NCI-H2081 treated with DMSO at 0.1 percent for 48 hours (cell line): ENCODE measurements at places on chromosomes 6 and 20.

- DNase-seq, result no peak
Measured at GRCh38 chr20:47036091-47036870, 141.6 kb downstream of the EYA2 start.

DNA sequence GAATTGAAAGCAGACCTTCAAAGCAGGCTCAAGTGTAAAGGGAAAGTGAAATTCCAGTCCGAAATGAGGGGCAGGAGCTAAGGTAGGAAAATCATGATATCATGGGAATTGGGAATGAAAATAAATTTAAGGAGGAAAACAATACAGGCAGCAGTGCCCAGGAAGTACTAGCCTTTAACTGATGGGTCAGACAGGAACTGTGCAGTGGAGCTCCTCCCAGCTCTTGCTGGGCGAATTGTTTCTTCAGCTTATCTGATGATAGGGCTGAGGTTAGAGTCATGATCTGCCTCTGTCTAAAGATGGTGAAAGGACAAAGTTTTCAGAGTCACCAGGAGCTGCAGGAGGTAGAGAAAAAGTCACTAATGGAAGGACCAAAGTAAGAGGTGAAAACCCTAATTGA lies 457.9 kb upstream of the PTCHD4 start:
- no peak for DNase-seq

GRCh38 chr20:39829661-39830060 lies 859.4 kb downstream of the MAFB start:
- DNase-seq, result no peak

GRCh38 chr6:163620670-163621330 lies 206.3 kb downstream of the QKI start:
- no peak for DNase-seq

GRCh38 chr6:80366714-80367113 lies 260.2 kb downstream of the BCKDHB start:
- no peak for DNase-seq

GRCh38 chr6:4801491-4802110 lies 25.4 kb downstream of the CDYL start:
- DNase-seq, result no peak

DNA sequence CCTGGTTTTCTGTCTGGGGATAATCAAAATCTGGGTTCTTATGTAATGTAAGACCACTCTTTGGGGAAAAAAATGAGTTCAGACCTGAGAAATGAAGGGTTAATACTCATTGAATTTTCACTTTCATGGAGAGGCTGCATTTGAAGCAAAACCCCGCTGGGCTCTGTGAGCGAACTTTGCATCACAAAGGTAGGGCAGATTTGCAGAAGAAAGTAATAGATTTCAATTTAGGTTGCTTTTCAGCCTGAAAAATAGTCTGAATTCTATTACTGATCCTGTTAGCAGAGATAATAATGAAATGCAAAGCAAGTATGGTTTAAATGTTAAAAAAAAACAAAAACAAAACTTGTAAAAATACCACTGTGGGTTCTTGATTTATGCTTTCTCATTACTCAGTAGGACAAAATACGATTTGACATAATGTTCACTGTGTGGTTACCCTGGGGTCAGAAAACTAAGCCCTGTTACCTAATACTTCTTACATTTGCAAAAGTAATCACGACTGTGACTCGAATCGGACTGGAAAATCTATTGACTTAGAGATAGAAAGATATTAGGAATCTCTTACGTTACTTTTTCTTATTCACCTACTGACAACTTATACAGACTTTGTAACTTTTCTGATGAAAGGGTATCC lies 72.2 kb downstream of the UST start:
- DNase-seq, result no peak

DNA sequence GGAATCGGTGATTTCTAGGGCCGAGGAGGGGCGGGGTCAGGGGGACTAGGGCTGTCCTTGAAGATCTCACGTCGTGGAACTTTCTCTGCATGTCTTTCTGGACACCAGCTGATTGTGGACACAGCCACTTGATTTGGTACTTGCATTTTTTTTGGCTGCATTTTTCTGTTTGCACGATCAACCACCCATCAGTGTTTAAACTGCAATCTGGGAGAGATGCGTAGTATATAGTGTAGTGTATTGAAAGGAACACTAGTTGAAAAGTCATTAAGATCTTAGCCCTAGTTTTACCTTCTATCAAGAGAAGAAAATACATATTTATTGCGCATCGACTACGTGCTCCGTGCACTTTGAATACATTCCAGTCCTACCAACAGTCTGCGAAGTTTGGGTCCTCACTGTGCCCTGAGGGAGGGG lies 657 bp downstream of the NT5DC1 start:
- DNase-seq, result no peak

GRCh38 chr6:157145656-157146285 lies 177.5 kb downstream of the TMEM242 start:
- no peak for DNase-seq

DNA sequence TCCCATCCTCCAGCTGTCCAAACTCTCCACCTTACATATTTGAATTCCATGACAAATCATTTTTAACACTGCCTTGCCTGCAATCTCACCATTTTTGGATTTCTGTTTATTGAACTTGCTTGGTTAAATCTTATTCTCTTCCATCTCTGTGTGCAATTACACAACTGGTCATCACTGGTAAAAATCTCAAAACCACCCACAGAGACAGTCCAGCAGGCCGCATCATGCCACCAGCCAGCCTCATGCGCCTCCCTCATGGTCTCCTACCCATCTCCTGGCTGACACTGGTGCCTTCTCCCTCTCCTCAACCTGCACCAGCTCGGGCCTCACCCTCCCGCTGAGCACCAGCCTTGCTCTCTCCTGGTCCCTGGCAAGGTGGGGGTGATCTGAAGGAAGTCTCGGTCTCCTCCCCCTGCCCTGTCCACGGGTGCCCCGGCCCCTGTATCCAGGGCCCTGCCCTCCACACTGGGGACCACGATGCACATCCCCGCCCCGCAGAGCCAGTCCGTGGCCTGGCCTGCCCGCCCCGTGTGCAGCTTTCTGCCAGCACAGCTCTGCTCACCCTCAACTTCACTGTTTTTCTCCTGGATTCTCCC lies 92.0 kb downstream of the THBS2 start:
- DNase-seq, result no peak

- DNase-seq, result no peak
Measured at GRCh38 chr20:4160761-4161305, 145.5 kb upstream of the RNF24 start.

GRCh38 chr6:39441986-39442385 lies 119.5 kb upstream of the KCNK16 start:
- DNase-seq, result no peak

DNA sequence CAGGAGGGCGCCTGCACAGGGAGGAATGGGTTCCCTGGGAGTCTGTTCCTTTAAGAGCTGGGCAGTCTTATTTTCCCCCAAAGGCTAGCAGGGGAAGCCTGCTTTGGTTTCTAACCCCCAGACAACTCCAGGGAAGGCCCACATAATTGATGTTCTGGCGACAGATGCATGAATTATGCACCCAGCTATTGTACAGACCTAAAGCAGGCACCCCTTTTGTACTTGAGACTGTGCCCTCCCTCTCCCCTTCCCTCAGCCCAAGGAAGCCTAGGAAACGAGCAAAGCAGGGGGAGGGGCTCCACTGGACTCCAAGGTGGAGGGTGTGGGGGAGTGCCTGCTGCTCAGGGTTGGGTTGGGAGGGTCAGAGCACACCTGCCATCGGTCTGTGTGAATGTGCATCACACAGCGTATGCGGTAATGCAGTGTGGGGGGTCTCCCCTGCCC lies 102.1 kb downstream of the KCNB1 start:
- DNase-seq, result no peak

- no peak for DNase-seq
Measured at GRCh38 chr6:107841275-107841670, 17.2 kb upstream of the SCML4 start.

GRCh38 chr6:4114123-4114522 lies 21.3 kb downstream of the ECI2 start:
- no peak for DNase-seq

GRCh38 chr20:25301357-25301920 lies 53.6 kb downstream of the PYGB start:
- no peak for DNase-seq

DNA sequence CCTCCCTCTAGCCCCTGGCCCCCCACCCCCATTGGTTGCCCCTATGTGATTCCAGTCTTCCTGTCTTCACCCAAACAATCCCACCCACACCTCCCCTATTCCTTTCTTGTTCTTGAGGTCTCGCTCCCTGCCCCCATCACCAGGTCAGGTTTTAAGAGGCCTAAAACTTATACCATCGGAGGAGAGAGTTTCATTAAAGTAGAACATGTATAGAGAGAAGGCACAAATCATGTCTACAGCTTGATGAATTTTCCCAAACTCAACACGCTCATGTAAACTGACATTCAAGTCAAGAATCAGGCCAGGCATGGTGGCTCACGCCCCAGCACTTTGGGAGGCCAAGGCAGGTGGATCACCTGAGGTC lies 44.5 kb downstream of the TGM2 start:
- no peak for DNase-seq

- DNase-seq, result no peak
Measured at GRCh38 chr20:14865731-14866130, 528.3 kb upstream of the FLRT3 start.
